Dorsolateral prefrontal cortex (tissue), 122 donors: ENCODE measurements at places on chromosomes 2 and 18.

DNA sequence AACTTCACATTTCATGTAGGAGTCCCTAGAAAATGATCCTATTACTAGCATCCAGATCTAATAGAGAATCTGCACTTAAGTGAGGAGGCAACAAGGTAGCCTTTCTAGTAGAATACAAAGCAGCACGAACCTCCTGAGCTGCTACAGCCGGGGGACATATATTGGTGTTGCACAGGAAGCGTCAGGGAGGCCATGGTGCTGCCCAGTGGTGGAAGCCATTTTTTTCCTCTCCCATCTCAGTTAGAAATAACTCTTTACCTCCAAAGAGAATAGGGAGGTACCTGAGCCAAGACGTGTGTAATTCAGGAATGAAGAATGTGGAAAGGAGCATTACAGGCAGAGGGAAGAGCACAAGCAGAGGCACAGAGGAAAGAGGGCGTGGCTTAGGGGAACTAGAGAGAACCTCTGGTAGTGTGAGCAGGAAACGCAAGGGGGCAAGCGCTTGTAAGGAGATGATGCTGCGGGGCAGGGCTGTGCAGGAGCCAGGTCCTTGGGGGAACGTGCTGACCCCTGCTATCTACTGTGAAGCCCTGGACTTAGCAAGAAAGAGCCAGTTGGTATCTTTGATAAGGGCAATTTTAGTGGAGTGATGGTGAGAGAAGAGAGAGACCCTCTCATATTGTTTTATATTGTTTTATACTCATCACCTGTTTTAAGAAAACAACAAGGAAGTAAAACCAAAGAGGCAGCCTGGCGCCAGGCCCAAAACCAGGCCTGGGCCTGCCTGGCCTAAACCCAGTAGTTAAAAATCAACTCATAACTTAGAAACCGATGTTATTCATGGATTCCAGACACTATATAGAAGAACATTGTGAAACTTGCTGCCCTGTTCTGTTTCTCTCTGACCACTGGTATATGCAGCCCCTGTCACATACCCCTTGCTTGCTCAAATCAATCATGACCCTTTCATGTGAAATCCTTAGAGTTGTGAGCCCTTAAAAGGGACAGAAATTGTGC is 50.0 kb upstream of the TTC39C start:
- DNase-seq, result no peak

DNA sequence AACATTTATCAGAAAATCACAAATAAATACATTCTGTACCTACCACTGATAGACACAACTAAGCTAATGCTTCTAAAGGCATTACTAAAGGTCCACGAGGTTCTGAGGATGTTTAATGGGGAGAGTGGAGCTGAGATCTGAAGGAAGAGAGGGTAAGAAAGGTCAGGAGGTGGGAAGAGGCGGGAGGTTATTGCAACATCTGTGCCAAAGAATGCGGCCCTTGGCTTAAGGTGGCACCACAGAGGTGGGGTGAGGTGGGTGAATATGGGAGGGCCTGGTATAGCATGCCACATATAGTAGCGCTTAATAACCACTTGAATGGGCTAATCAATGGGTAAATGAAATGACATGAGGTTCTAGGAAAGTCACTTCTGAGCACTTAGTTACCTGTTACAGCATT is 217.8 kb upstream of the ATP5MC3 start:
- DNase-seq, result no peak

- DNase-seq, result no peak
Observed at GRCh38 chr18:79937103-79937860, 14.2 kb downstream of the SLC66A2 start.

GRCh38 chr2:227436436-227437174 is 35.4 kb upstream of the AGFG1 start:
- DNase-seq, result no peak

DNA sequence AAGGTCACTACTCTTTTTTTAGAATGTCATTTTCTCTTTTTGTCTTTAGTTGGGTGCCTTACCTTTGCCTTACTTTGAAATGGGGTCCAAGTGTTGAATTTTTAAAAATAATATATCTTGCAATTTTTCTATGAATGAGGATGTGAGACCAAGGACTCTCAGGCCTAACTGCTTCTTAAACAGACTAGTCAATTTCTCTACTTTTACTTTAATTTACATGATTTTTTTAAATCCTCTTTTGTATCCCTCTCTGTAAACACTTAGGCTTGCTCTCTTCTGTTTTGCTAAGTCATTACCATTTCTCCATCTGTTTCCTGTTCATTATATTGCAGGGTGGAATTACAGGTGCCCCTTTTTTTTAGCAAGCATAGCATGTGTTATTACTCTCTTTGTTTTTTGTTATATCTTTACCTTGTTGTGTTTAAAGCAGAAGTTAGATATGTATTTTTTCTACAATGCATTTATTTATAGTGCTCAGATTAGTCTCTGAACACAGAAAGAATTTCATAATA is 261.8 kb downstream of the SPAG16 start:
- DNase-seq, result no peak
